ENCODE measurements at places on chromosomes 3 and 15.

DNA sequence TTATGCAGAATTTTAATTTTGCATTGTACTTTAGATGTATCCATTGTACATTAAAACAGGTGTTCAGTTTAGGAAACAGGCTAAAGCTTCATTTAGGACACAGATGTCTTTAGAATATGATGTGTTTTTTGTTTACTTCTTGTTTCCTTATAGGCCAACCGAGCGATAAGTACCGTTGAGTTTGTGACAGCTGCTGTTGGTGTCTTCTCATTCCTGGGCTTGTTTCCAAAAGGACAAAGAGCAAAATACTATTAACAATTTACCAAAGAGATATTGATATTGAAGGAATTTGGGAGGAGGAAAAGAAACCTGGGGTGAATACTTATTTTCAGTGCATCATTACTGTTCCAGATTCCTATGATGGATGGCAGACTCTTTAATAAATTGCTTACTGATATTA lies 29.4 kb downstream of the PLAAT1 start:
- no peak for DNase-seq

- DNase-seq, result no peak
These were observed 10.3 kb downstream of the TM2D3 start for GRCh38 chr15:101641894-101642293.

GRCh38 chr3:87268646-87269211 lies 7.7 kb downstream of the POU1F1 start:
- DNase-seq, result no peak

DNA sequence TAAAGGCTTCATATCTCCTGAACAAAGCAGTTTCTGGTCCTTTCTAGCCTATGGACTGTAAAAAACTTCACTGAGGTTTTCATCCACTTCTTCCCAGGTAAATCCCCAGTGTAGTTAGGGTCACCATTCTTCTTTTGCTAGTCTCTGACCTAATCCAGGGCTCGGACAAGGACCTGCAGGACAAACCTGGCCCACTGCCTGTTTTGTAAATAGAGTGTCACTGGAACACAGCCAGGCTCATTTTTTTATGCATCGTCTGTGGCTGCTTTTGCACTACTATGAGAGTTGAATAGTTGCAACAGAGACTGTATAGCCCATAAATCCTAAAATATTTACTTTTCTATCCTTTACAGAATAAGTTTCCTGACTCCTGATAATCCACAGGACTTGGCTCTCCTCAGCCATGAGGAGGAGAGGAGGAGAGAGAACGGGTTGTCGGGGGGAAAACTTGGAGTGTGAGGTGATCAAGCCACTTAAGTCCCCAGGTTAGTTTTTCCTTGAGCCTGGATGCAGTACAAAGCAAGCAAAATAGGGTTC lies 29.0 kb downstream of the CCR3 start:
- no peak for DNase-seq

- no peak for DNase-seq
These were observed 849 bp downstream of the TRAK1 start for GRCh38 chr3:42092006-42092405.
